Right hindlimb (tissue), 1 donor: ENCODE measurements at places on chromosomes 1 and 21.

GRCh38 chr1:53728196-53728595, 10.8 kb downstream of the GLIS1 start:
- DNase-seq = no peak

- no peak for DNase-seq
These were observed 124.9 kb downstream of the DMRTB1 start for GRCh38 chr1:53583868-53584776.

- DNase-seq = no peak
These were observed 1355.8 kb upstream of the PRMT6 start for GRCh38 chr1:105700723-105701122.

- no peak for DNase-seq
These were observed 111.0 kb downstream of the PTPN14 start for GRCh38 chr1:214440219-214440965.

DNA sequence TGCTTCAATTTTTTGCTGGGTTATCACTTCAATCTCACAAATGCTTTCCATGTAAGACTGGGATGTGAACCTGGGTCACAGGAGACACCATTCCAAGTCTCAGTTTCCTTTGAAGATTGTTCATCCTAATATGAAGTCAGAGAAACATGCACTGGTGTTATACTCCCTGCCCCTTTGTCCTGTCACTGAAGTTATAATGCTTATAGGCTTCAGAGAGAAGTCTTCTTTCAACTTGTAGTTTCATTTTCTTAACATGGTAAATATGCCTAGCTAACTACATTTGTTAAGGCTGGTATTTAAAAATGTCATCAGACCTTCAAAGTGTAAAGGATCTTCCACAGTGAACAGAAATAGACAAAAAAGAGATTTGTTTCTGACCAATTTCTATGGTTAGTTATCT, 1195.9 kb downstream of the MRPL39 start:
- DNase-seq = no peak

DNA sequence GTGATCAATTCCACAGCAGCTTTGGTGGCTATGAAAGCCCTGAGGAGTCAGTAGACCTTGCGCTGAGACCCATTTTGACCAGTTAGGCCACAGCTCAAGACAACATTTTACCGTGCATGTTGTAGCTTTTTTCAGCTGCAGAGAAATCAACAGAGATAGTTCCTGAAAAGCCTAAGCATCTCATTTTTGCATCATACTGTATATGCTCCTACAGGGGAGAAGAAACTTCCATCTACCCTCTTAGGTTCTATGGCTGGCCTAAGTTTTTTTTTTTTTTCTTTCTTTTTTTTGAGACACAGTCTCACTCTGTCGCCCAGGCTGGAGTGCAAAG, 24.8 kb upstream of the EYA3 start:
- DNase-seq = no peak

GRCh38 chr1:245591346-245592188, 436.8 kb downstream of the KIF26B start:
- DNase-seq = no peak

DNA sequence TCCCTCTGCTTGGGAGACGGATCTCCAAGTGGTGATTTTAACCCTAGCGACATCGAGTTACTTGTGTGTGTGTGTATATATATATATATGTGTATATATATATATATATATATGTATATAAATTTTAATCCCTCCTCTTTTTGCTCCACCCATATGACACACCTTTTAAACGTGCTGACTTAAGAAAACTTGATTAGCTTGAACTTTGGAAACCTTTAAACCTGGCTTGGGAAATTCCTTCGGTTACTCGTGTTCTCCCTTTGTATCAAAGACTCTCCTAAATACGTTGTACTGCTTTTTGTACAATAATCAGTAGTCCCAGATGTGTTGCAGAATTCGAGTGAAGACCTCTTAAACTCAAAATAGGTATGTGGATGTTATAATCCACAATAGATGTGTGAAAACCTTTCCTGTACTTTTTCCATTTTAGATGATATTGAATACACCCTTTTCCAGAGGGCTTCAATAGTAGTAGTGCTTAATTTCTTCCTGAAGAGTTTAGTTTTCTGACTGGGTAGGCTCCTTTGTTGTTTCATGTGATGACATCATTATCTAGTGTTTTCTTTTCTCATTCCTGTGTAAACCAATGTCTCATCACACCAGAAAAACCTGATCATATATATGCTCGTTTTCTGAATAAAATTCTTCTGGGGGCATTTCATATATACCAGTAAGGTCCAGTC, 1.4 kb downstream of the RNF11 start:
- DNase-seq = no peak

GRCh38 chr1:67464746-67465145, 34.5 kb upstream of the SERBP1 start:
- no peak for DNase-seq

DNA sequence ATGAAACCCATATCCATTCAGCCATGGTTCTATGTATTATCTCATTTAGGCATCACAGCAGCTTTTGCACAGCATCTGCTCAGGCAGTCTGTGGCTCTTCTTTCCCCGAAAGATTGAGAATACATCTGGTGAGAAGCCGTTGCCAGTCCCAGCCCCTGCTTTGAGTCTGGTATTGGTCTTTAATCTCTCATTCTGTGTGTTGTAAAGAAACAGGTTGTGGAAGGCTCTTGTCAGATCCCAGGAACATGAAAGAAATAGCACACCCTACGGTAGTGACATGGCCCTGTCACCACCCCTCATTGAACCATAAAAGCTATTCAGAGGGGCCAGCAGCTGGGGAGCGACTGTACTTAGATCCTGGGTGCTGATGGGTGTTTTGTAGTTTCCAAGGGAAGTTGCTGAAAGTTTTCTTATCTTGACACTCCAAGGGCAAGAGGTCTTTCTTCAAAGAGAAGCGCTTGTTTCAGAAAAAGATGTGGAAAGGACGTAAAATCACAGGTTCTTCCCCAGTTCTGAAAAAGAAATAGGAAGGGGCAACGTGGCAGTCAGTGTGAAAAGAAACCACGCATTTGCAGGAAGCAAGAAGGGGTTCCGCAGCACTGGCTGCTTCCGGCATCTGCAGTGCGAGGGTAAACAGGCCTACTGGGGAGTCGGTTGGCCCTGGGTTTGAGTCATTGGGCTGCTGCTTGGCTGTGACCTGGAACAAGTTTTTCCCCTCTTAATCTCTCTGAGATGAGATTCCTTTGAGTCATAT, 145.0 kb downstream of the DHRS3 start:
- no peak for DNase-seq

- DNase-seq = no peak
These were observed 278.4 kb downstream of the ZNF326 start for GRCh38 chr1:90273241-90273774.

GRCh38 chr1:236663934-236664333, 22.4 kb upstream of the ACTN2 start:
- no peak for DNase-seq

DNA sequence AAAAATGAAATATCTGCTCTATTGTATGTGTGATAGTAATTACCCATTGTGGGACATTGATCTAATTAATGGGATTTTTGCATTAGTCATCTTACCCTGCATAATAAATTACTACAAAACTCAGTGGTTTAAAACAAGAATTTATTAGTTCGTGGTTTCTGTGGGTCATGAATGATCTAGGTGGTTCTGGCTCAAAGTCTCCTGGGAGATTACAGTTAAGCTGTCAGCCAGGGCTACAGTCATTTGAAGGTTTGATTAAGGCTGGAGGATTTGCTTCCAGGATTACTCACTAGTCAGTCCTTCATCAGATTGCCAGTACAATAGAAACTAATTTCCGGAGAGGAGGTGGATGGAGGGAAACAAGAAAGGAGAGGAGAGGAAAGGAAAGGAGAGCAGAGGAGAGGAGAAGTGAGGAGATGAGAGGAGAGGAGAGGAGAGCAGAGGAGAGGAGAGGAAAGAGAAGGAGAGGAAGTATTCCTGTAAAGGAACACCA, 60.4 kb upstream of the TNFSF4 start:
- no peak for DNase-seq
